ENCODE measurements at places on chromosomes 1 and 21. TPM values are rescaled to one million over a fixed set of nuclear protein-coding genes. Genes with fewer than 3 reads are reported as not detected.

GRCh38 chr1:227765261-227766014 lies 30.2 kb downstream of the SNAP47 start:
- no peak for DNase-seq

- no peak for DNase-seq
Observed at GRCh38 chr1:193705554-193705981, 519.2 kb upstream of the B3GALT2 start.

Gene IL22RA1
- polyA plus RNA-seq, result not detected

- no peak for DNase-seq
Observed at GRCh38 chr1:212555426-212555825, 53.1 kb upstream of the ATF3 start.

Gene IVL
- polyA plus RNA-seq, result not detected

DNA sequence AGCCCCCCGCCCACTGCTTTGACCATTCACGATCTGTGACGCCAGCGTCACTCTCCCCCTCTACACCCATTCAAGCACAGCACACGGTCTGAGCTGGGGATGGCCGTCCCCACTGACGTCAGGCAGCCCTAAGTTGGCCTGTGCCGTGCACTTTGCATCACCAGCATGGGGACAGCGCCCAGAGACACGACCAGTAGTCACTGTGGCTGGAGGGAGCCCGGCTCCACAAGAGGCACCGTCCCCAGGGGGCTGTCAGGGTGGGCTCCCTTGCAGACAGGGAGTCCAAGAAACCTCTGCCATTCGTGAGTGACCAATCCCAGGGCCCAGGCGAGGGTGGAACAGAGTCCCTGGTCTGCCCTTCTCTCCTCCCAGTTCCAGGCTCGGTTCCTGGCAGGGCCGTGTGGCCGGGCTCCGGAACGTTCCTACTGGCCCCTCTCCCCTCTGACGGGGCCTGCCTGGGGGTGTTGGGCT lies 2.3 kb downstream of the KRTAP10-8 start:
- DNase-seq, result no peak

- DNase-seq, result no peak
Observed at GRCh38 chr1:117267232-117267774, 56.6 kb upstream of the VTCN1 start.

DNA sequence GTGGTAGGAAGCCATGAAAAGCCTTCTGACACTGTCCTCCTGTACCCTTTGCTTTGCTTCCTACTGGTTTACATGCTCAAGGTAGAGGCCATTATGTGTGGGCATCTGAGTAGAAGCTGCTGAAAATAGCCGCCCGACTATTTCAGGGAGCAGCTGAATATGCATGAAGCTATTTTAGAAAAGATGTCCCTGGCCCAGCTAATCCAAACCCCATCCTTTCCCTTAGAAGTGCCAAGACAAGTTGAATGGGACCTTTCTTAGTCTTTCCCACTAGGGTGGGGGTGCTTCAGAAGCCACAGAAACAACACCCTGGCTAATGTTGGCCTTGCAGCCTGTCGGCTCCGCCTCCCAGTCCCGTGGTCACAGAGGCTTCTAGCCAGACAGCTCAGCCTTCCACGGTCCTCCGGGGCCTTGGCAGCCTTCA lies 205.1 kb upstream of the EDN2 start:
- no peak for DNase-seq
